Hippocampal formation (tissue), 2 donors: ENCODE measurements at places on chromosomes 12 and 14.

GRCh38 chr14:89955745-89956660 lies at the start of gene TDP1:
Gene TDP1, plus strand, starts transcription at chr14:89955927. Its CDS starts 7,188 bp downstream, at chr14:89963115.
- DNase-seq, result peak; percentile 96

DNA sequence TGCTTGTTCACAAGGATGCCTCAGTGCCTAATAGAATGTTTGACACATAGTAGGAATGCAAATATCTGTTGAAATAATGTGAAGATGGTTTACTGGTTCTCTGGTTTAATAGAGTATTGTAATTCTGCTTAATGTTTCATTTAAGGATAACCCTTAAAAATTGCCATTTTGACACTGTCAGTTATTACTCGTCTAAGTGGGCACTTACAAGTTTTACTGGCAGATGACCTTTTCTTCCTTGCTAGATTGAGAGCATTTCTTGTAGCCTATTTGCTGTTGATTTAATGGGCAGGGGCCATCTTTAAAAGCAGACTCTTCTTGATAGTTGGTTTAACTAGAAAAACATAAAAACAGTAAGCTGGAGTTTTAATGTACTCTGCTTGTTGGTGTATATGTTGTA lies 1.9 kb downstream of the TMEM263 start:
- no peak for DNase-seq

DNA sequence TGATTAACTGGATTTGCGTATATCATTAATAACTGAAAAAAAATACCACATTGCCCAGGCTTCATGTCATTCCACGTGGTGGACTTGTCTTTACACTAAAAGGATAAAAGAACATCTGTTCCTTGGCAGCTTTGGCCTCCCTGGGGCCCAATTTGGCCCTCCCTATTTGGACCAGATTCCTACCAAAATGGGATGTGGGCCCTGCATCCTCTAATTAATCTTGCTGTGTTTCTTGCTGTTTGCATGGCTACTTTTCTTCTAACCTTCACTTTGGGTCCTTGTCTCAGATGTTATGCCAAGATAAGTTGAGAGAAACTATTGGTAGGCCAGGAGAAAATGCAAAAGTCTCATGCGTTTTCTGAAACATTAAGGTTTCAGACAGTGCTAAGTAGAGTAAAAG lies 57.5 kb downstream of the PTHLH start:
- DNase-seq, result no peak

DNA sequence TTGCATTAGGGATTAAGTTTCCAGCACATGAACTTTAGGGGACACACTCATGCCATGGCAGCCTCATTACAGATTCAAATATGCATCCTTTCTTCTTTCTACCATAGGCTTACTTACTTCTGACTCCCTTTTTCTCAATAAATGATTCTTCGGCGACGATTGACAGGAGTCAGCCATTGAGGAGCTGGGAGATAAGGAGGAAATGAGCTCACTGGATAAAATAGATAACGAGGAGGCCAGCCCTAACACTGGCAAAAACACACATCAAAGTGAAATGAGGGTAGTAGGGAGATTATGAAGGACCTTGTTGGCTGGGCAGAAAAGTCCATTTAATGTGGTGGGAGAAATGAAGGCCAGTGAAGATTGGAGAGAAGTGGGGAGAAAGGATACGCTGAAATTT lies 172.2 kb downstream of the SLC41A2 start:
- no peak for DNase-seq

GRCh38 chr14:100660882-100661635 lies 65.6 kb upstream of the DLK1 start:
- DNase-seq, result peak; percentile 23

- no peak for DNase-seq
Observed at GRCh38 chr12:40446385-40446784, 221.6 kb downstream of the LRRK2 start.

DNA sequence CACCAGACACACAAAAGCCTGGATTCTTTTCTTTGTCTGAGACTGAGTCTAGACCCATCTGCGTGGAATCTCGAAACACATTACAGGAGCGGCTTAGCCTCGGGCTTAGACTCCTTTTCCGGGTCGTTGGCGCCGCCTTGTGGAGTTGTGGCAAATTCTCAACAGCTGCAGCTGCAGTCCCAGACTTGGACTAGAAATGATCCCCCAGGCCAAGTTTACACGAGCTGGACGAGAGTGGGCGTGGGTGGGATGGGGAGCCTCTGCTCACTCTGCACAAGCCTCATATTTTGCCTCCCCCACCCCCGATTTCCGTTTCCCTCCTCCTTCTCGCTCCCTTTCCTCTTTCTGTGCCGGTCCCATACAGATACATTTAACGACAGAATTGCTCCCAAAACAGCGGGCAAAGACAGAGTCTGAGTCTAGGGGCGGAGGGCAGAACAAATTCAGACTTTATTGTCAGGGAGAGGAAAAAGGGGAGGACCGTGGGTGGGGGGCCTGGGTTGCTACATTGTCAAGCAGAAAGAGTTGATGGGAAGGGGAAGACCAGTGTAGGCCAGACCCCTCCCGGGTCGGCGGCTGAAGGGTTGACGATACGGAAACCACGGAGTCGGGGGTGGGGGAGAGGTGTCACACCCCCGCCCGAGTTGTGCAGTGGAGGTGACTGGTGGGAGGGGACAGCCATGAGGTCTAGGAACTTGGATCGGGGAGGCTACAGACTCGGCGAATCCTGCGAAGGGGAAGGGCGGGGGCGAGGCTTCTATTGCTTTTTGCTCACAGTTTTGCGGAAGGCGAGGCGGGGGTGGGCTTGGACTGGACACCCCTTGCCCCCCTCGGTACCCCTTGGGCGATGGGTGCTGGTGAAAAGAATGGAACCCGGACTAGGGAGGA lies 4.7 kb upstream of the GPR84 start:
- DNase-seq, result peak; percentile 87

DNA sequence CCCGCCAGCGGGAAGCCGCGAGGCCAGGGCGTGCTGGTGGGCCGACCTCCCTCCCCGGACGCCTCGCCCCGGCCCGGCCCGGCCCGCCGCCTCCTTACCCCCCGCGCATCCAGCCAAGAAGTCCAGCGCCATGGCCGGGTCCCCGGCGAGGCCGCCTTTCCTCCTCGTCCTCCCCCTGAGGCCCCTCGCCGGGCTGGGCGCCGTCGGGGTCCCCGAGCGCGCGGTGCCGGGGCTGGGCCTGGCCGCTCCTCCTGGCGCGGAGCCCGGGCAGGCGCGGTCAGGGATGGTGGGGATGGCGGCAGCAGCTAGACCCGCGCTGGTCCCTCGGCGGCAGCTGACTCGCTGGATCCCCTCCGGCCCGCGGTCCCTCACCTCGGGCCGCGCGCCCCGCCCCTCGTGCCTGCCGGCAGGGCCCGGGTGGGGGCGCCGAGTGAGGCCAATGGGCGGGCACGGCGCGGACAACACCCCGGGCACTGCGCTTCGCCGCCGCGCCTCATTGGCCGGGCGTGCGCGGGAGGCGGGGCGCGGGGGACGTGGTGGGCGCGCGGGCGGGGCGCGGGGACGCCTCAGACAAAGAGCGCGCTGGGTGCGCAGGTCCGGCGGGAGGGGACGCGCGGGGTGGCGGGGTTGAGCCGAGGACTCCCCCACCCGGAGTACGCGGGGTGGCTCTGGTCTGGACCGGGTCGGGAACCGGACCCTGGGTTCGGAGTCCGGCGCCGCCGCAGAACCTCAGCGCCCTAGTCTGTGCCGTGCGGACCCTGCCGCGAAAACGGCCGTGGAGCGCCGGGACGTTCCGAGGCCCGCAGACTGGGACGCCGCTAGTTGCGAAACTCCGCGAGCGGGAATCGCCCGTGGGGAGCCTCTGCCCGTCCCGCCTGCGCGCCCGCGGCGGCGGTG lies at the start of gene SLC25A29:
TSS of gene SLC25A29 (minus strand) at position 344 of the 897 bp plus-strand sequence. CDS start at position 132, 212 bp downstream.
- peak; percentile 89 for DNase-seq

DNA sequence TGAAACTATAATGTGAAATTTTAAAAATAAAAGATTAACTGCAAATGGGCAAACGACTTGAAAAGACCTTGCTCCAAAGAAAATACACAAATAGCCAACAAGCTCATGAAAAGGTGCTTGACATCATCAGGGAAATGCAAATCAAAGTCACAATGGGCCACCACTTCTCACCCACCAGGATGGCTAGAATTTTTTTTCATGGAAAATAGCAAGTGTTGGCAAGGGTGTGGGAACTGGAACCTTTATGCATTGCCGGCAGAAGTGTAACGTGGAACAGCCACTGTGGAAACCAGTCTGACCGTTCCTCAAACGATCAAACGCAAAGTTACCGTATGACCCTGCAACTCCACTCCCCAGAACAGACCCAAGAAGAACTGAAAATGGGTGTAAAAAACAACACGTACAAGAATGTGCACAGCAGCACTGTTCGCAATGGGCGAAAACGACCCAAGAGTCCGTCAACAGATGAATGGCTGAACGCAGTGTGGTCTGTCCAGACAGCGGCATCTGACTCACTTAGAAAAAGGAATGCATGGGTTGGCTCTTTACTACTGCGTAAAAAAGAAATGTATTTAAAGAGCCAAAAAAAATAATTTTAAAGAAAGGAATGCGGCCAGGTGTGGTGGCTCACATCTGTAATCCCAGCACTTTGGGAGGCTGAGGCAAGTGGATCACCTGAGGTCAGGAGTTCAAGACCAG lies 40.2 kb downstream of the SCARB1 start:
- DNase-seq, result no peak

DNA sequence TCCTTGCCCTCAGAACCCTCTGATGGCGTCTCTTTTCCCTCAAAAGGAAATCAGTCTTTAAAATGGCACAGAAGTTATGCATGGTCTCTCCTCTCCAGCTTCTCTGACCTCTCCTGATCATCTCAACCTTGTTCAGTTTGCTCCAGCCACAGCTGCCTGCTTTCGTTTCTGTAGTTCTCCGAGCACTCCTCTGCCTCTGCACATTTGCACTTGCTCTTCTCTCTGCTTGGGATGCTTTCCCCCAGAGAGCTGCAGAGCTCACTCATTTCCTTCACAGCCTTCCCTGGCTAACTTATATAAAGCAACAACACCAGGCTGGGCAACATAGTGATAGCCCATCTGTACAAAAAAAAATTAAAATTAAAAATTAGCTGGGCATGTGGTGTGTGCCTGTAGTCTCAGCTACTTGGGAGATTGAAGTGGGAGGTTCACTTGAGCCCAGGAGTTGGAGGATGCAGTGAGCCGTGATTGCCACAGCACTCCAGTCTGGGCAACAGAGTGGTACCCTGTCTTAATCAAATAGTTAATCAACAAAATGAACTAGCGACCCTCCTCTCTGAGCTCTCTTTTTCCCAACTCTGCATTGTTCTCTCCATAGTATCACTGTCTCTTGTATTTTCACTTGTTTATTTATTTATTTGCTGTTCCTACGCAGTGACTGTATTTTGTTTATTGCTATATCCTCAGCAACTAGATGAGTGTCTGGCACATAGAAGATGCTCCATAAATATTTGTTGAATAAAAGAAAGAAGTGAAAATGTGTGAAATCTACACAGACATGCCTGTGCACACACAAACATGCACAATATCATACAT lies 37.7 kb downstream of the PPFIBP1 start:
- DNase-seq, result peak; percentile 26

DNA sequence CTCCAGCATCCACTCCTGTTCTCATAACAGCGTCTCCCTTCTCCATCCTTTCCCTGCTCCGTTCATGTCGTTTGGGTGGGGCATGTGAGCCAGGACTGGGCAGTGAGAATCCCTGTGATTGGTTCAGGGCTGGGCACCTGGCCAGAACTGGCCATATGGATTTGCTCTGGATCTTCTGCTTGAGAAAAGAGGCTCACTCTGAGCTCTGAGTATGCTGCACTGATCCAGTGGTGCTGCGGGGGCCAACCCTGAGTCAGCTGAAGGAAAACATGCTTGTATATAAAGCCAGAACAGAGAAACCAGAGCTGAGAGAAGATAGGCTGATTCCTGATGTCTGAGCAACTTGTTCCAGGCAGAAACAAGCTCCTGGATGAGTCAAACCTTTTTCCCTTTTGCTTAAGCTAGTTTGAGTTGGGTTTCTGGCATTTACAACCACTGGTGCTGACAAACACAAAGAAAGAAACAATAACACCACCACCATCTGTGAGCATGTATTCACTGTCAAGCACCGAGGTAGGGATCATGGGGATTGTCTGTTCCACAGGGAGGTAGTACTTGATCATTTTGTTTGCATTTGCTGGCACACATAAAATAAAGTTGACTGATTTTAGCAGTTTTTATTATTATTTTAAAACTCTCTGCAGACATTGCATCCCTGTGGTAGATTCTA lies 14.0 kb upstream of the HPD start:
- no peak for DNase-seq

DNA sequence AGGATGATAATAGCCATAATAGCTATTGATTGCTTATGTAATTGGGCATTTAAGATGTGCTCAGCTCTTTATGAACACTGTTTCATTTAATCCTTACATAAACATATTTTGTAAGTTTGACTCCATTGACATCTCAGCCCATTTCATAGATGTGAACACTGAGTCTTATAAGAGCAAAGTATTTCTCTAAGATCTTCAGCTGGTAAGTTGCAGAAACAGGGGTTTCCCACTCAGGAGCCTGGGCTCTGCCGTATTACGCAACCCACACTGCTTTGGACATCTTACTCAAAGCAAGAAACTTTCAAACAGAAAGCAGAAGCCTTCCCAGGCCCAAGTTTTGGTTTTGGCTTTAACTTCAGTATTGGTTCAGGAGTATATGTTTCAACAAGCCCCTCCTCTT lies 705.1 kb downstream of the MED13L start:
- DNase-seq, result peak; percentile 23

GRCh38 chr14:72863216-72864006 lies 30.5 kb downstream of the DPF3 start:
- no peak for DNase-seq

- DNase-seq, result no peak
Observed at GRCh38 chr12:64400041-64400440, 4.2 kb upstream of the XPOT start.

DNA sequence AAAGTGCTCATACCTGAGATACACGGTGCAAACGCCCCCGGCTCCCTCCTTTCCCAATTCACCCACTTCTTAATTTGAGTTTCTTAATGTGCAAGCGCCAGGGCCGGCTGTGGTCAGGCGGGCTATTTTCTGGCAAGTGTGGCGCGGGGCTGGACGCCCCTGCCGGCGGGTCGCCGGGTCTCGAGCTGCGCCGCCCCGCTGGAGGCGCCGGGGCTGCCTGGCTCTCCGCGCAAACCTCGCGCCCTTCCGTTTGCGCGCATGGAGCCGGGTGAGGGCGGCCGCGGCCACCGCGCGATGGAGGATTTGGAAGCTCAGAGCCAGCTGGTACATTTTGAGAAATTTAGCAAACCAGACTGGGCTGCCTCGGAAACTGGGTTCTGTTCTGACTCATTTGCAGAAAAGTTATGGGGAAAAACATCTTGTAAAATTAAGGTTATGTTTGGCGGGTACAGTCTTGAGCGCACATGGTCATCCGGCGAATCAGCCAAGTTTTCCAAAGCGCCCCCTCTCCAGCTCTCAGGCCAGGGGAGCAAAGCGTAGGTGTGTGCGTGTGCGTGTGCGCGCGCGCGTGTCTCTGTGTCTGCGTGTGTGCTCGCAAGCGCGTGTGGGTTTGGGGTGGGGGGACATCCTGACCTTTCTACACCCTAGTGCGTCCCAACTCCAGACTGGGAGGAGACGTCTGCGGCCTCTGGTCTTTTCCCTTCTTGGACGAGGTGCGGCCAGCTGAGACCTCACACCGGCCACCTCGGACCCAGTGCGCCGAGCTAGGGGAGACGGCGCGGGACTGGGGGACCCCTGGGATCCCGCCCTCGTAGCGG lies 6.5 kb upstream of the OTX2 start:
- no peak for DNase-seq

- no peak for DNase-seq
Observed at GRCh38 chr14:64983439-64984310, 3.0 kb upstream of the FNTB start.

- DNase-seq, result no peak
Observed at GRCh38 chr12:2650261-2651067, 144.3 kb upstream of the FKBP4 start.

- DNase-seq, result no peak
Observed at GRCh38 chr12:114406984-114407841, 1.3 kb upstream of the TBX5 start.

GRCh38 chr14:35387219-35387618 lies 17.3 kb downstream of the NFKBIA start:
- no peak for DNase-seq
